Activated CD4-positive, alpha-beta T cell treated with anti-CD3 and anti-CD28 coated beads for 24 hours (primary cell): ENCODE measurements at places on chromosomes 5 and 9.
A peak's percentile ranks its signal among the peaks of the same experiment; 100 is the strongest.

- no peak for DNase-seq
Measured at GRCh38 chr9:4356306-4356705, 56.4 kb upstream of the GLIS3 start.

- DNase-seq = no peak
Measured at GRCh38 chr5:137342764-137343163, 156.4 kb downstream of the SPOCK1 start.

- DNase-seq = no peak
Measured at GRCh38 chr5:113572716-113573115, 59.2 kb downstream of the YTHDC2 start.

DNA sequence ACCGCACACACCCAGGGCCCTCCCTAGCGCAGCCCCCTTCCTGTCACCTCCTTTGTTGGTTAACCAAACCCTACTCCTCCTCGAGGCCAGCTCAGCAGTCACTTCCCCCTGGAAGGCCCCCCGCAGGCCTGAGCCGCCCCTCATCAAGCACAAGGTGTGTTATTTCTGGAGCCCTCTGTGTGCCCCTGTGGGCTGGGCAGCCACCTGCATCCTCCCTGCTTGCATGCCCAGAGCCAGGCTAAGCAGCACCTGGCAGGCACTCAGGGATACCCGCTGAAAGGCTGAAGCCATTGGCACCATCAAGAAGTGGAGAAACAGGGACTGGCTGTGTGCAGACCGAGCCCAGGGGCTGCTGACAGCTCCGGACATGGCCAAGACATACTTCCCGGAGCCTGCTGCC is 121.8 kb downstream of the ZNF354C start:
- no peak for DNase-seq

GRCh38 chr5:45687701-45688100 is 8.5 kb downstream of the HCN1 start:
- no peak for DNase-seq

DNA sequence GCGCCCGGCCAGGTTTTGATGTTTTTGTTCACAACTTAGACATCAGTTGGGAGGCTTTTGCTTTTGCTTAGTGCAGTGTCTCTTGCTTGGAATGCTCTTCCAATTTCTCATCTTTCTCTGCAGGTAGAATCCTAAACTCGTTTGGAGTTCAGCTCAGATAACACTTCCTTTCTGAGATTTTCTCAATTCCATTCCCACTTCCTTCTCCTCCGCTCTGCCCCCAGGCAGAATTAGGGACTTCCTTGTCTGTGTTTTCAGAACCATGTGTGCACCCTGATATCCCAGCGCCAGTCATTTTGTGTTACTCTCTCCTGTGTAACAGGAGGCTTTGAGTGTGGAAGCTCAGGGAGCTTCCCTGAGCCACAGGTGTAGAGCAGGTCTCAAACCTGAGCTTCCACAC is 171.0 kb downstream of the INSYN2B start:
- DNase-seq = no peak

GRCh38 chr5:147819261-147819770 is 12.2 kb downstream of the SPINK1 start:
- DNase-seq = no peak

DNA sequence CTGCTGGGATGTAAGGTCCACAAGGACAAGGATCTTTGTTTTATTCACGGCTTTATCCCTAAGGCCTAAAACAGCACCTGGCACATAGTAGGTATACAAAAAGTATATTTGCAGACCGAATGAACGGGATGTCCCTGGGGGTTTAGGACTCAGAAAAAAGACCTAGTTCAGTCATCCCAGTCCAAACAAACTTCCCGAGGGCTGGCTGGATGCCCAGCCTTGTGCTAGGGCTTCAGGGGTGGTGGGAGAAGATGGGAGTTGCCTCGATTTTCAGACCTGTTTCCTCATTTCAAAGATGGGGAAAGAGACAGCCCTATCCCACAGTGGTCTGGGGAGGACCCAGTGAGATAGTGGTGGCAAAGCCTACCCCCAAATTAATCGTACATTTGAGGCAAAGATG is 3.0 kb upstream of the PROB1 start:
- no peak for DNase-seq

DNA sequence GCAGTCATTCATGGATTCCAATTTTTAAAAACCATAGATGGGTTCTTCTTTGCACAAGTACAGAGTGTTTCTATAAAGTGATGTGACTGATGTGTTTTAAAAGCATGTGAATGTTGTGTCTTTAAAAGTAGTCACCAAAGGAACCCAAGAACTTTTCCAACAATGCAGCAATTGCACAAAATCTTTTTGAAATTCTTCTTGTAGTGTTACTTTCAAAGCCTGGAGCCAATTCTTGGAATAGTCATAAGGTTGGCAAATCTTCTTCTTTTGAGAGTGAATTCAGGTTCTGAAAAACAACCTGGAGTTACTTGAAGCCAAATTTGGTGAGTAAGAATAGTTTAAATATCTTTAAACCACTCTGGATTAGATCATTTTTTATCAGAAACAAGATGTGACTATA is 10.5 kb downstream of the GRAMD2B start:
- DNase-seq = no peak

- no peak for DNase-seq
Measured at GRCh38 chr5:122921826-122922225, 76.4 kb downstream of the SNX24 start.

DNA sequence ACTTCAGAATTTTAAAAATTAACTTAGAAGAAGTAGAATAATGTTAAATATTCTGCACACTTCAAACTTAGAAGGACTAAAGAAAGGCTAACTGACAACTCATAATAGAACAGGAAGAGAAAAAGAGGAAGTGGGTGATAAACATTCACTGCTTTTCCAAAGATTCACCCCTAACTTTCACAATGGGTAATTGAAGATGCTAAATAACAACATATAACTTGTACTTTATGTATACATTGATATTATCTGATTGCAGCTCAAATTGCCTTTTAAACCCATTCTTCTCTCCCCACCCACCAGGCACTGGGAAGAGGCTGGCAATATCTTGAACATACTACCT is 376.6 kb downstream of the EFNA5 start:
- no peak for DNase-seq

GRCh38 chr5:63555874-63556273 is 406.4 kb downstream of the HTR1A start:
- no peak for DNase-seq

- no peak for DNase-seq
Measured at GRCh38 chr5:171586436-171586835, 167.0 kb downstream of the FGF18 start.

GRCh38 chr5:31613651-31614050 is 25.3 kb upstream of the PDZD2 start:
- DNase-seq = no peak

- DNase-seq = no peak
Measured at GRCh38 chr9:69894720-69895119, 74.1 kb downstream of the CFAP95 start.

- DNase-seq = no peak
Measured at GRCh38 chr5:135367076-135367475, 32.0 kb downstream of the MACROH2A1 start.

DNA sequence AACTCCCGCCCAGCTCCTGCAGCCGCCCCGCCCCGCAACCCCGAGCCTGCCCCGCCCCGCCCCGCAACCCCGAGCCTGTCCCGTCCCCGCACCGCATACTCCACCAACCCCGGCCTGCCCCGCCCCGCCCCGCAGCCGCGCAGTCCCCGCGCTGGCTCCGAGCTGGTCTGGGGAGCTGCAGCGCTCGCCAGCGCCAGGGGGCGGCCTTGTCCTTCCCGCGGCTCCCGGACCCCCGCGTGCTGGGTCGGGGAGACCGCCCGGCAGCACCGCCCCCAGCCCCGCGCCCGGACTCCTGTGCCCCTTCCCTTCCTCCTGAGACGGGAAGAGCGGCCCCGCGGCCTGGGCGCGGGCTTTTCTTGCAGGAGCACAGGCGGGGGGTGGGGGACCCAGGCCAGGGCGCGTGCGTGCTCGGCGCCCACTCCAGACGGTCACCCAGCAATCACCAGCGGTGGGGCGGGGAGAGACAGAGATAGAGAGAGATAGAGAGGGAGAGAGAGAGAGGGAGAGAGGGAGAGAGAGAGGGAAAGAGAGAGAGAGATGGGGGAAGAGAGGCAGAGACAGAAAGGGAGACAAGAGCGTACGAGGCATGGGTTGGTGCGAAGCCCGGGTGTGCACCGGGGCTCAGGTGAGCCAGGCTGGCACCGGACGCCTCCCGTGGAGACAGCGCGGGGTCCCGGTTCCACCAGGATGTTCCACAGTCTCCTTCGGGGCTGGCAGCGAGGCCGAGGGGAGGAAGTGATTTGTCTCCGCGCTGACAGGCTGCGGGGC is 14.7 kb upstream of the TMEM250 start:
- DNase-seq = no peak

DNA sequence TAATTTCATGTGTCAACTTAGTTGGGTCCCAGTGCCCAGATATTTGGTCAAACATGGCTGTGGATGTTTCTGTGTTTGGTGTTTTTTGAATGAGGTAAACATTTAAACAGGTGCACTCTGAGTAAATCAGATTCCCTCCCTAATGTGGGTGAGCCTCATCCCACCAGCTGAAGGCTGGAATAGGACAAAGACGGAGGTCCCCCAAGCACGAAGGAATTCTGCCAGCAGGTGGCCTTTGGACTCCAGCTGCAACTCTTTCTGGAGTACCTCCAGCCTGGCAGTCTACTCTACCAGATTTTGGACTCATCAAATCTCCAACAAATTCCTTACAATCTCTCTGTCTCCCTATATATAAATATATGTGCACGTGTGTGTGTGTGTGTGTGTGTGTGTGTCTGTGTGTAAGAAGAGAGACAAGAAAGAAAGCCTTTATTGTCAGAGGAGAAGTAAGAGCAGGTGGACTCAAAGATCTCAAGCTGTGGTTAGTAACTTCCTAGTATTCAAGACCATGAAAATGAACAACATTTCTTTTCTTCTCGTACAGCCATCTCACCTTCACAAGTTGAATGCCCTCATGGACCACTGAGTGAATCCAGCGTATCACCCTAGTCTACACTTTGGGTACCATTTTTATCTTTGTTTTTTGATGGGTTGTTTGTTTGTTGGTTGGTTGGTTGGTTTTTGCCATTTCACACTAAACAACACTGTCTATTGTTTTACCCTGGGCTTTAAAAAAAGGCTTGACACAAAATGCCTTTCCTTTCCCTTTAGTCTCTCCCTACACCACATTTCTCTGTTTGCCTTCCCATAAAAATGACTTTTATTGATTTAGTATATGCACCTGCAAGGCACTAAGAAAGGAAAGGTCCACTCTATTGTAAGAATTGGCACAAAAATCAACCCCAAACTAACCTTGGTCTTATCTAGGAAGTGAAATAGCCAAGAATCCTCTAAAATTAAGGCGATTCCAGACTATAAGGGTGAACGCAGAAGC is 118.7 kb downstream of the TENT4A start:
- DNase-seq = no peak

GRCh38 chr9:69180670-69181069 is 6.6 kb downstream of the TJP2 start:
- peak; percentile 24 for DNase-seq

DNA sequence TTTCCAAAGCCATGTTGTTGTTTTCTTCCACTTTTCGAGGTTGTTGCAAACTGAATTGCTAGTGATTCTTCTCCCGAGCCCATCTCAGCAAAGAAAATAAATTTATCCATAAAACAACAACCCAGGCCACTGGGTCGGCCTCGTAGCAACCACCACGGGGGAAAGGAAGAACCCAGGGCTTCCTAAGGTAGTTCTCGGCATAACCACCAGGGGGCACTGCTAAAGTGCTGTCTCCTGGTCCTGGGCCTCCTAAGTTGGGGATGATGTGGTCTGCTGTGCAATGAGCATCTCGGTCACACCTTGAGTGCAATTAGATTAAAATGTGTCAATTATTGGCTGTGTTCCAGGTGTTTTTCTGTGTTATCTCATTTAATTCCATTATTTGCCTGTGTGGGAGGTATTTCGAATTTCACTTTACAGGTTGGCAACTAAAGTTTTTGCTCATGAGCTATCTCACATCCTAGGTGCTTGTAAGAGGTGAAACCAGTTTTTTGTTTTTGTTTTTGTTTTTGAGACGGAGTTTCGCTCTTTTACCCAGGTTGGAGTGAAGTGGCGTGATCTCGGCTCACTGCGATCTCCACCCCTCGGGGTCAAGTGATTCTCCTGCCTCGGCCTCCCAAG is 102.8 kb upstream of the DAP start:
- DNase-seq = peak; percentile 48

GRCh38 chr5:96716007-96716406 is 53.8 kb downstream of the CAST start:
- DNase-seq = no peak

- no peak for DNase-seq
Measured at GRCh38 chr5:138936225-138936967, 61.3 kb upstream of the LRRTM2 start.

GRCh38 chr9:20551835-20552234 is 70.5 kb downstream of the MLLT3 start:
- DNase-seq = no peak

DNA sequence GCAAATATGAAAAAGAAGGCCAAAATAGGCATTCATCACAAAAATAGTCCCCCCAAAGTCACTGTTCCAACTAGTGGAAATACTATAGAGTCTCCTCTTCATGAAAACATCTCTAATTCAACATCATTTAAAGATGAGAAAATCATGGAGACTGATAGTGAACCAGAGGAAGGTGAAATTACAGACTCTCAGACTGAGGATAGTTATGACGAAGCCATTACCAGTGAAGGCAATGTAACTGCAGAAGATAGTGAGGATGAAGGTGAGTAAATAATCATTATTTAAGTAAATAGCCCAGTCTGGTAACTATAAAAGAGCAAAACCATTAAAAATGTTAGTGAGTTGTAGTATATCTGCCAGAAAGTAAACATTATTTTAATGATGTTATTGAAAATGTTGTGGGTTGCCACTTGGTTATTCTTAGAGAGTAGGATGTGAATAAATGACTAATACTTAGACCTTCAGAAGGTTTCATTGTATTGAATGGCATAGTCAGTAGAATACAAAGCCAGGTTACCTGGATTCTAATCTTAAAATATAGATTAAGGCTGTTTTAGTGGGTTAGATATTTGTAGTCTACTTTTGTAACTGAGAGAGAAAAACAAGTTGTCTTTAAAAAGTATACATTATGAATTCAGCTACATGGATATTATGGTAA is 16.3 kb downstream of the AGGF1 start:
- DNase-seq = no peak
